ENCODE measurements at places on chromosomes 5 and 9.

DNA sequence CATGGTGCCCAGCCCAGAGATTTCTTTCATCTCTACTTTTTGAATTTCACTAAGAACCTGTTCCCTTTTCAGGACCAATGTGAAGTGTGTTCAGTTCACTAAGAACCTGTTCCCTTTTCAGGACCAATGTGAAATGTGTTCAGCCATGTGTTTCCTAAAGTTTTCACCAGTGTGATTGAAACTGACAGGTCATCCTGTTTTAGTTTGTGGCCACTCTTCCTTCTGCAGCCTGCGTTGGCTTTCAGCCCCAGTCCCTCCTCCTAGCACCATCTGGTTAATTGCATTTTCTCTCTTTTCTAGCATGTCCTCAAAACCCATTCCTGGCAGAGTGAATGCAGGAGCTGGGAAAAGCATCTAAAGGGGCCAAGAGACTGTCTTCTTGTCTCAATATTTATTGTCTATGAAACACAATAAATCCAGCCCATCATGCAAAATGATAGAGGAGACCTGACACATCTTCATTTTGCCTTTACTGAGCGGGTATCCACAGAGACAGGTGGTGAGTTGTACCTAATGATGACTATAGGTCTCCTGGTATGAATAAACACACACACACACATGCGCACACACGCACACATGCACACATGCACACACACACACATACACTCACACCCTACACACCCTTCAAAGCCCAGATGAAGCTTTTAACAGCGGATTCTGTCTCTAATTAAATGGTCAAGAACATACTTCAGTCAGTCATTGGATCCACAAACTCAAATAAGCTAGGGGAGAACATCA, 6.1 kb upstream of the PANK3 start:
- no peak for DNase-seq

DNA sequence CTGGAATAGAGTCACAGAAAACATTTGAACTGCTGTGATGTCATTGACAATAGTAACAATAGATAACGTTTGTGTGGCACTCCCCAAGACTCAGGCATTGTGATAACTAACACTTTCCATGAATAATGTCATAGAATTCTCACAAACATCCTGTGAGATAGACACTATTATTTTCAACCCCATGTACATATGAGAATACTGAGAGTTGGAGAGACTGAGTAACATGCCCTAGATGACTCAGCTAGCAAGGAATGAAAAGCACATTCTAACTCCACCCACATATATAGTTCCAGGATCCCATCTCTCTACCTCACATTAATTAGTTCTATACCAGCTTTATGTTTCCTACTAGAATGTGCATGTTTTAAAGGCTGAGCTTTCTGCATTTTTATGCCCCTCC, 71.4 kb downstream of the ASTN2 start:
- DNase-seq: no peak

GRCh38 chr9:71518045-71518827, 250.1 kb downstream of the CEMIP2 start:
- no peak for DNase-seq

GRCh38 chr5:74042959-74043358, 417.0 kb downstream of the ARHGEF28 start:
- DNase-seq: peak; percentile 80

- DNase-seq: no peak
Measured at GRCh38 chr5:68336200-68336599, 120.6 kb downstream of the PIK3R1 start.

GRCh38 chr5:172113036-172113435, 75.0 kb downstream of the STK10 start:
- DNase-seq: peak; percentile 65
